RPMI8226 (cell line): ENCODE measurements at places on chromosomes 2 and 18.

DNA sequence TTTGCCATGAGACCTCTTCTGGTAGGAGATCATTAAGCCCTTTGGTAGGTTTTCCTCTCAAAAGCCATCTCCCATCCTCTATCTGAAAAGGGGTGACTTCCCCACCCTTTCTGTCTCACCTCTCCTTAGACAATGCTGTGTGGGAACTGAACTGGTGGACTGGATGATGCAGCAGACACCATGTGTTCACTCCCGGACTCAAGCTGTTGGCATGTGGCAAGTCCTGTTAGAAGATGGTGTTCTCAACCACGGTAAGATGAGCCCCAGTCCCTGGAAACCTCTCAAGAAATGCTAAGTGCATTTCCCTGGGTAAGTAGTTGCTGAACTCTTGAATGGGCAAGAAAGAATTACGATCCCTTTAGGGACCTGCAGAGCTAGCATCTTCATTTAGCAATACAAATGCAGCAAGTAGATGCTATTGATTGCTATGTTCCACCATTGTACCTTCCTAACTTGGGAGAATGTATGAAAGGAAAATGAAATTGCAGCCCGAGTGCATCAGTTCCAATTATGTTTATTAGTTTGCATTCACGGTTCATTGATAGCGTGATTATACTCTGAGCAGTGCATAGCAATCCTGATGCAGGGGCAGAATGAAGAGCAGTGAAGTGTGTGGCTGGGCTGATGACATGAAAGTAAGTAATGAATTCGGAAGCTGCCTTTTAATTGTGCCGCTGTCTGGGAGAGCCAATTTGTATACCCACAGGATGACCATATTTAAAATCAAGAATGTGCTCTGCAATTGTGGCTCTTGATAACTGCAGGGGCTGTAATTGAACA is 110.0 kb upstream of the MAP3K20 start:
- DNase-seq: no peak

- no peak for DNase-seq
Measured at GRCh38 chr2:171583566-171583965, 61.3 kb downstream of the CYBRD1 start.

DNA sequence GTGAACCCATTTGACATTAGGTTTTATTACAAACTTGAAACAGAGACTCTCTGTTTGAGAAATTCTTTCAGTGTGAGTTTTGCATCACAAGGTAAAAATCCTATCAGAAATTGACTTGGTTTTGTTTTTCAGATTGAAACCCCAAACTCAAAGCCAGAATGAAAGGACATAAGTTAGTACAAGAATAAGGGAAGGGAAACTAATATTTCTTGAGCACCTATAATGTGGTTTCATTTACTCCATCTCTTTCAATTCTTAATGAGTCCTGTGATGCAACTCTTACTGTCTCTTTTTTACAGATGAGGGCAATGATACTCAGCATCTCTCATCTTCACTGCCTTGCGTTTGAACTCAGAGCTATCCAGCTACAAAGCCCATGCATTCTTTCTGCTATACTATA is 210.0 kb upstream of the SIX3 start:
- DNase-seq: no peak

- no peak for DNase-seq
Measured at GRCh38 chr2:182349268-182349667, 77.6 kb downstream of the PDE1A start.

GRCh38 chr2:656676-657075 is 20.5 kb downstream of the TMEM18 start:
- no peak for DNase-seq

- DNase-seq: no peak
Measured at GRCh38 chr2:236305964-236306605, 41.9 kb upstream of the ASB18 start.

DNA sequence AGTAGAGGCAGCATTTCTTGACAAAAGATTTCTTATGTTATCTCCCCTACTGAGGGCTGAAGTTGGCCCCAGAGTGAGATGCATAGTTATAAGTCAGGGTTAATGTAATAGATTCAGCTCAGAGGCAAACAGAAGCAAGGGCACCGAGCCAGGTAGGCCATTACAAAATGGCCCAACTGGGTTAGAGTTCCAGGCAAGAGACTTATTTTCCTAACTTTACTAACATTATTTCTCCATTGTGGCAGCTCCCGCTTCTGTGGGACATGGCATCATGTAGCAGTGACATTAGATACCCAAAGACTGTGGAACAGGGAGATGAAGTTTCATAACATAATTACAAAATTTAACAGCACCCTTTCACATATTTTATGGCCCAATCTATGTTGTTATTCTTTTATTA is 27.1 kb downstream of the TSPYL6 start:
- DNase-seq: no peak

- DNase-seq: no peak
Measured at GRCh38 chr18:3402982-3403451, 47.0 kb upstream of the TGIF1 start.

GRCh38 chr2:4139731-4140130 is 436.4 kb downstream of the DCDC2C start:
- DNase-seq: no peak

DNA sequence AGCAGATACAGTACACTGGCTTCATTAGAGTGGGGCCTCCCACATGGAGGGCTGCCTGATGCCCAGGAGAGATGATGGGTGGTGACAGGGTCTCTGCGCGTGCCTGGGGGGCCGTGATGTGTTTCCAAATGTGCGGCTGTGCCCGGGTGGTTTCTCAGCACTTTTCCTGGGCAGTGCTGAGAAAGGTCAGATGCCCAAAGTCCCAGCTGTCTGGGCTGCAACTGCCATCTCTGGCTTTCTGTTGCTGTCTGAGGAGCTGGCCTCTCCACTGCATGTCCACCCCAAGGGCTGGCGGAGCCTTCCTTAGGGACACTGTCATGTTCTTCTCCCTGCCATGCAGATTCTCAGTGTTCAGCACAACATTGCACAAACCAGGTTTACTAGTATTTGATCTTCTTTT is 62.7 kb upstream of the NFATC1 start:
- no peak for DNase-seq

DNA sequence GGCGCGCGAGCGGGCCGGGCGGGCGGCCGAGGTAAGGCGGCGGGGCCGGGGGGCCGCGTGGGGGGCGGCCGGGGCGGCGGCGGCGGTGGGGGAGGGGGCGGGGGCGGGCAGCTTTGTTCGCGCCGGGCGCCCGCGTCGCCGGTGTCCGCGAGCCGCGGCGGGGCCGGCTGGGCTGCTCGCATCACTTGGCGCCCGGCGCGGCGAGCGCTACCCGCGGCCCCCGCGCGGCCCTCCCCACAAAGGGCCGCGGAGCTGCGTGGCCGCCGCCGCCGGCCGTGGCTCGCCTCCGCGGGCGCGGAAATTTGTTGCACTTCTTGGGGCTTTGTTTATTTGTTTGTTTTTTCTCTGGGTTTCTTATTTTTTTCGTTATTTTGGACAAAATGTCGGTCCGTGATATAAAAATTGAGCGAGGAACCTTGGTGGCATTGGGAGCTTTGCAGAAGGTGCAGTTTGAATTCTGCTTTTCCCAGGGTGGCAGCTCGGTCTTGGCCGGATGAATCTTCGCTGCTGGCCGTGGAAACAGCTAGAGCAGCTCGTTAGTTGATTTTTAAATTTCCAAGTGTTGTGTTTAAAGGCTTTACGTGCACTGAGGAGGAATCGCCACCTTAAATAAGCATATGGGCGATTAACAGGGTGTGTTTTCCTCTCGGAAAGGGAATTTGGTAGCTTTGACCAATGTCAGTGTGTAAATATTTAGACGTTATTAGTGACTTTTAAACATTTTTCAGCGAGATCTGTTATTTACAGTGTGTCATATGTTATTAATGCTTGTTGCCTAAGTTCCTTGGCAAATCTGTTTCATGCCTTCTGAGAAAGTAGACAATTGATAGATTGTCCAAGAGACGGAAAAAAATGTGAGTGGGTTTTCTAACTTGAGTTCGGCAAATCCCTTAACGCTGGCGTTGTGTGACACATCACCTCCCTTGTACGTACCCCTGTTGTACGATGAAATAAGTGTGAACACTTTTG is 822 bp downstream of the UBE2E3 start:
- peak; percentile 45 for DNase-seq

DNA sequence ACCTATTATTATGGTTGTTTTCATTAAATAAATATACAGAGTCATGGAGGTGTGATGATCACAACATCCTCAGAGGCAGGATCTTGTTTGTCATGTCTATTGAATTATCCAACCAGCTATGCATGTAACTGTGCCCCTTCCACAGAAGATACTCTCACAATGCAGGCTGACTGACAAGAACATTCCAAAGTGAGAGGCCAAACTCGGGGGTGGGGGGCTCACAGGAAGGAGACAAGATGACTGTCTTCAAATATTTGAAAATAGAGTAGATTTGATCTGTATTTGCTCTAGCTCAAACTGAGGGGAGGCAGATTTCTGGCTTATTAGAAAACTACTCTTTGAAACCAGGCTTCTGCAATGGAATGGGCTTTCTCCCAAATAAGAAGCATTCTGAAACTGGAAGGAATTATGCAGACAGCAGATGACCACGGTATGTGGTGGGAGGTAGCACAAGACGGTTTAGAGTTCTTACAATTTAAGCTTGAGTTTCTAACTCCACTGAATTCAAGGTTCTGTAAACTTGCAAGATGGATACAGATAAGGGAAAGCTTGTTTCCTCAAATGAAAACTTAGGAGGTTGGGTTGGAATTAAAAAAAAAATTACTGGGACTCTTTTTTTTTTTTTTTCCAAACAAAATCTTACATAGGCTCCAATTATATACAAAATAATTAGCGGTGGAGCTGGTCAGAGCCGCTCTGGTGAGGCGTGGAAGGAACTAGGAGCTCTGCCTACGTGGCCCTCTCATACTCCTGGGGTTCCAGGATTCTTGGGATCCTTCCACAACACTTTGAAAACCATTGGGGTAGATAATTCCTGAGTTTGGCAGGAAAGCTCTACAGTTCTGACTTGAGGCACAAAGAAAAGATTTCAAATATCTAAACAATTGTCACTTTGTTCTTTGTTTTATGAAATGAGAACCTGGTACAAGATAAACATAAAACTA is 79.3 kb downstream of the PLA2R1 start:
- no peak for DNase-seq

- no peak for DNase-seq
Measured at GRCh38 chr2:240532031-240532775, 25.6 kb downstream of the ANKMY1 start.

GRCh38 chr2:8058652-8059051 is 623.2 kb upstream of the ID2 start:
- DNase-seq: peak; percentile 30

GRCh38 chr2:31217465-31218200 is at the start of gene CAPN14:
TSS of gene CAPN14 (minus strand) at chr2:31217515. CDS start at chr2:31205447, 12,068 bp downstream.
- no peak for DNase-seq

DNA sequence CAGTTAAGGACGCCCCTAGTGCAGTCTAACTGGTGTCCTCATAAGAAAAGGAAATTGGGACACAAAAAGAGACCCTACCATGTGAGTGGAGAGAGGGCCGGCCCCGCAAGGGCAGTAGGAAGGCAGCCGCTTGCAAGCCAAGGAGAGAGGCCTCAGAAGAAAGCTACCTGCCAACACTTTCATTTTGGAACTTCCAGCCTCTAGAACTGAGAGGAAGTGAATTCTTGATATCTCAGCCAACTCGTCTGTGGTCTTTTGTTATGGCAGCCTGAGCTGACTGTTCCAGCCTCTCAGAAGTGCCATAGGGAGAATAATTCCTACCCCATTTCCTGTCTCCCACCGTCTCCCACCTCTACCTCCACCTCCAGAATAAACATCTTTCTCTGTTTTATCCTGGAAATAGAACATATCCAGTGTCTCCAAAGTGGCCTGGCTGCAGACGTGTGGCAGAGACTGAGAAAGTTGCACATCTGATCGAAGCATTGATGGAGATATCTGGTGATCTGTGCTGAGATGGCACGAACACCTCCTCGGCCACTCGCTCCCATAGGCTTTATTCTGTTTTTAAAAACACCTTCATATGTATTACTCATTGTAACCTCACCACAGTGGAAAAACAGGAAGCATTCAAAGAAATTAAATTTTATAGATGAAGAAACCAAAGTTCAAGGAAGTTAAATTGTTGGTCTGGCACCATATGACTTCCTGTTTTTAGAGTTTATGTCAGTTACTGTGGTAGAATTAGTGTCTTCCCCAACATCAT is 39.5 kb upstream of the MARCO start:
- no peak for DNase-seq

DNA sequence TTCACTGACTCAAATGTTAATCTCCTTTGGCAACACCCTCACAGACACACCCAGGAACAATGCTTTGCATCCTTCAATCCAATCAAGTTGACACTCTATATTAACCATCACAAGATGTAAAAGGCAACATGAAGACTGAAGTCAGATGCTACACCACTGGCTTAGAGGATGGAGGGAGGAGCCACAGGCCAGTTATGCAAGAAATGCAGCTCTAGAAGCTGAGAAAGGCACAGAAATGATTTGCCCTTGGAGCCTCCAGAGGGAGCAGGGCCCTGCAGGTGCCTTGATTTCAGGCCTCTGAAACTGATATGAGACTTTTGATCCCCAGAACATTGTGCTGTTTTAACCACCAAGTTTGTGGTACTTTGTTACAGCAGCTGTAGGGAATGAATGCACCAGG is 276.3 kb downstream of the KCNS3 start:
- no peak for DNase-seq

- no peak for DNase-seq
Measured at GRCh38 chr18:62585274-62586150, 62.7 kb downstream of the ZCCHC2 start.

- no peak for DNase-seq
Measured at GRCh38 chr18:56770097-56770496, 118.9 kb downstream of the WDR7 start.

DNA sequence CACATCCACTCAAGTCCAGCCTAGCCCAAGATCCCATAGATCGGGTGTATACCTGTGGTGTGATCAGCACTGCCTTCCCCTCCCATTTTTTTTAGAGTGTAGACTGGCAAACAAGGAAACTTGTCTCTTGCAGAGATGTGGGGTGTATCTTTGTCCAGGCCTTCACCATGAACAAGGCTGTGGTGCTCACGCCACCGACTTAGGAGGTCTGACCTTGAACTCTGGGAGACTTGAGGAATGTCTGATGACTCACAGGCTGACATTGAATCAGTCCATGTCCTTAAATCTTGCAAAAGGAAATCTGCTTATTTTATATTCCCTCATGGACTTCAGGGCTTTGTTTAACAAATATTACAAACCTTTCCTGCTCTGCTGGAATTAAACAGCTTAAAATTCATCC is 4.5 kb upstream of the CTIF start:
- DNase-seq: no peak

GRCh38 chr2:200471324-200471848 is 38.5 kb downstream of the KCTD18 start:
- peak; percentile 50 for DNase-seq

- no peak for DNase-seq
Measured at GRCh38 chr2:192416060-192416459, 221.3 kb upstream of the TMEFF2 start.

- DNase-seq: no peak
Measured at GRCh38 chr18:62525608-62526007, 2.8 kb downstream of the ZCCHC2 start.

- DNase-seq: no peak
Measured at GRCh38 chr2:201769666-201770373, 10.9 kb downstream of the ALS2 start.

DNA sequence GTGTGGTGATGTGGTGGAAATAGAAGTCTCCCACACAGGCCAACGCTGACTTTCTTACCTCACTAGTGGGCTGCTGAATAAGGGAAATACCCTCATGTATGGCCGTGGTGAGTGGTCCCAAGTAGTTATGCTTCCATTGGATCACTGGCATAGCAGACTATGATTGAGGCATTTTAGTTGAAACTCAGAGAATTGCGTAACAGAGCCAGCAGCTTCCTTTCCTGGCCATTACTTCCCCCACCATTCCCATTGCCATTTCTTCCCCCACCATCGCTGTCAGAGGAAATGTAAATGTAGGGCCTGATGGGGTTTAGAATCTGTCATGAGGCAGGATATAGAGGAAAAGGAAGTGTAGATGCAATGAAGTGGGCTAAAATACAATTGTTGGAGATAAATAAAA is 209.5 kb downstream of the KCNH7 start:
- DNase-seq: no peak
